Activated effector memory CD4-positive, alpha-beta T cell treated with Interleukin-2 at 50 U/mL for 16 hours (primary cell): ENCODE measurements at places on chromosomes 1 and 21.

GRCh38 chr1:21337454-21337927, 47.2 kb upstream of the ECE1 start:
- DNase-seq: no peak

DNA sequence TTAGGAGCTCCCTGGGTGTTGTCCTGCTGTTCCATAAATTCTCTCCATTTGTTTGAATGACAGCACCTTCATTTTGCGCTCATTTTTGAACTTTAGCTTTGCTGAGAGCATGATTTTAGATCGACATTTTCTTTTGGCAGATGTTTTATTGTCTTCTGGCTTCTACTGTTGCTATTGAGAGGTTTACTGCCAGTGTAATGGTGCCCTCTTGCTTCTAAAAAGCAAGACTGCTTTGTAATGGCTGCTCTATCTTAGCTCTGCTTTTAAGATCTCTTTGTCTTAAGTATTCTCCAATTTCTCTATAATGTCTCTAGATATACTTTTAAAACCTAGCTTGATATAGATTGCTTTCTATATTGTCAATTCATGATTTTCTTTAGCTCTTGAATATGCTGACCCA, 27.8 kb downstream of the THEM4 start:
- no peak for DNase-seq

- no peak for DNase-seq
These were observed 274.4 kb downstream of the NTNG1 start for GRCh38 chr1:107415241-107415640.

DNA sequence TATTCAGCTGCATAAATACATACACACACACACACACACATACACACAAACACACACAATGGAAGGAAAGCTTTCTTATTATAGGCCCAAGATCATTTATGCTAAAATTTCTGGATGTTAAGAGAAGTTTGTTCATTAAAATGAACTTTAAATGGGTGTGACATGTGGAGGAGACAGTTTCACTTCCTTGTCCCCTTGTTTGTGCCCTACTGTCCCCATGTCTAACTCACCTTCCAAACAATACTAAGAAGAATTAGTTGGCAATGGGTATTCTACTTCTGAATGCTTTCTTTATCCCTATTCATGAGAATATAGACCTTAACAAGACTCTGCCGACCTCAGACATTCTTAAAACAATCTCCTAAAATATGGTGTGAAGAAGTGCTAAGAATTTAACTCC, 63.5 kb upstream of the NRIP1 start:
- no peak for DNase-seq

DNA sequence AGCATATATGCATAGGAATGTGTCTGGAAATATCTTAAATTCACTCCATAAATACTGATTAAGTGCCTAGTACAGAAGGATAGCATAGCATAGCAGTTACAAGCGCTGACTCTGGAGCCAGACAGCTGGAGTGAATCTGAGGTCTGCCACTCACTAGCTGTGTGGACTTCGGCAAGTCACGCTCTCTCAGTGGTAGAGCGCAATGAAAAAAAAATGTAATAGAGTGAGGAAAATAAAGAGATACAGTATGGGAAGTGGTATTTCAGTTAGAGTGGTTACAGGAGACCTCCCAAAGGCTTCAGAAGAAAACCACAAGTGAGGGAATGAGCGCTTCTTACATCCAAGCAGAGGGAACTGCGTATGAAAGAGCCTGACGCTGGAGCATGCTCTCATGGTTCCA, 338.9 kb upstream of the PRMT6 start:
- DNase-seq: no peak

DNA sequence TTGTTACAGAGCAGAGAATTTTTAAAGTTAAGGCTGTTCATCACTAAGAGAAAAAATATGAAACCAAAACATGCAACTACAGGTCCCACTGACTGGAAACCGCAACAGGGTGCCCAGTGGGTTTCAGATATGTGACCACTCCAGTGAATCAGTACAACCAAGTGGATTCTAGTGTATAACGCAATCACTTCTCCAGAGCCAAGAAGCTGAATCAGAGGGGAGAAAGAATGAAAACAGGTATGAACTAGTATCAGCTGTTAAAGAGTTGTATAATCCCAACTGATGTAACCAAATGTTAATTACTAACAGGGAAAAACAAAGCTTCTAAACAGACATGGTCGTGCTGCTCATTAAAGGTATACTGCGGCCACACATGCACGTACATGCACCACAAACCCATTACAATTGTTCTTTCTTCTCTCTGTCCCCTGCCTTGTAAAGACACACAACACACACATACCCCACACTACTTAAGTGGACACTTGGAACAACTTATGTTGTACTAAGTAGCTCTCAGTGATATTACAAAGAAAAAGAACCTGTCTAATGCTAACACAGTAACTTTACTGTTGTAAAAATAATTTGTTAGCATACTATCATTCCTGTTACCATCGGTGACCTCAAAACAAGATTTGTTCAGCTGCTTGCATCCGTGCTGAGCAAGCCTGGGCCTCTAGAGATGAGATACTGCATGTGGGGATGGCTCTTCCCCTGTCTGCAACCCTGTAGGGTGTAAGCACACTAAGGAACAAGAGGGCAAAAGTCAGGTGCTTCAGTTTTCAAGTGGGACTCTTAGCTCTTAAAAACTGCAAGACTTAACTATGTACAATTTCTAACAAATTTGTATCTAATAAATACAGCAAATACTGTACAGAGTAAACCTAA, 74.2 kb downstream of the PTPN14 start:
- no peak for DNase-seq

GRCh38 chr1:201265756-201266155, 17.6 kb upstream of the PKP1 start:
- no peak for DNase-seq

DNA sequence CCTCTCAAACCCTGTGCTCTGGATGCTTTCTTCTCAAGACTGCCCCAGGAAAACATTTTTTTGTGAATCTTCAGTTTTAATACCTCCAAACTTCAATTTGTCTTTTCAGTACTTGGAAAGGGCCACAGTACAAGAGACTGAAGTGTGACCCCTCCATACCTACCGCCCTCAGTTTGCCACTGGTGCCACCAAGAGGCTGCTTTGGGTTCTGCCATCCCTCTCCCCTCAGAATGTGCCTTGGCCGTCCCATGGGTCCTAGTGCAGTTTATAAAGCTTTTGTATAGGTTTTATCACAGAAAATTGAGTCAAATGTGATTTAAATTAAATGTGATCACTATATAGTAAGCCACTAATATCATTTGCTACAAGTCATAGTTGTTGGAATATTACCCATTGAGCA, 60.8 kb upstream of the PGD start:
- no peak for DNase-seq
